ENCODE measurements at places on chromosomes 6 and 20.

DNA sequence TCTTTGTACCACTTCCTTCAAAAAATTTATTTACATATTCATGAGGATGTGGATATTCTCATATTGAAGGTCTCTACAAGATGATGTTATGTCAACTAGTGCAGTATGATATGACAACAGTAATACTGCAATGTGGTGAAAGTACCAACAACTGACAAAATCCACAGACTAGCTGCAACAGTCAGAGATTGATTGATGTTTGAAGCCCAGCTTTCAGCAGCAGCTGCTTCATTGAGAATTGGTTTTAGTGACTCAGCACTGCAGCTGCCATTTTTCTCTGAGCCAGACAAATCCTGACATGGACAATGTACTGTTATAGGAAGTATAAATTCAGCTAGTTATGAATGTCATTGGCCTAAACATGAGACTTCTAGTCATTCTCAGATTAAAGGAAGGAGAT lies 53.8 kb downstream of the PKIB start:
- DNase-seq: no peak

DNA sequence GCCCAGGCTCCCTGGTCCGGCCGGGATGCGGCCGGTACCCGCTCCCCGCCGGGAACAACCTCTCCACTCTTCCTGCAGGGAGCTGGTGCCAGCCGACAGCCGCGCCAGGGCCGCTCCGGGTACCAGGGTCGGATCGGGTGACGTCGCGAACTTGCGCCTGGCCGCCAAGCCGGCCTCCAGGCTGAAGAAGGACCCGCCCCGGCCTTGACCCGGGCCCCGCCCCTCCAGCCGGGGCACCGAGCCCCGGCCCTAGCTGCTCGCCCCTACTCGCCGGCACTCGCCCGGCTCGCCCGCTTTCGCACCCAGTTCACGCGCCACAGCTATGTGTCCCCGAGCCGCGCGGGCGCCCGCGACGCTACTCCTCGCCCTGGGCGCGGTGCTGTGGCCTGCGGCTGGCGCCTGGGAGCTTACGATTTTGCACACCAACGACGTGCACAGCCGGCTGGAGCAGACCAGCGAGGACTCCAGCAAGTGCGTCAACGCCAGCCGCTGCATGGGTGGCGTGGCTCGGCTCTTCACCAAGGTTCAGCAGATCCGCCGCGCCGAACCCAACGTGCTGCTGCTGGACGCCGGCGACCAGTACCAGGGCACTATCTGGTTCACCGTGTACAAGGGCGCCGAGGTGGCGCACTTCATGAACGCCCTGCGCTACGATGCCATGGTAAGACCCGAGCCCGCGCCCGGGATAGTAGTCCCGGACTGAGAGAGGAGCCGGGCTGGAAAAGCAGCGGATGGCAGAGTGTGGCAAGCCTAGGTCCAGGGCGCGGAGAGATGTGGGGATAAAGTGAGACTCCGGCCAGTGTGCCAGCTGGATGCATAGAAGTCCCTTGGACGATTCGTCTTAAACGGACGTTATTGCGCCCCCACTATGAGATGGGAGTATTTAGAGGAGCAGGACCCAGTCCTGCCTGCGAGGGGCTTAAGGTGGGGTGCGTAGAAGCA lies at the start of gene NT5E:
Gene NT5E, plus strand, starts transcription at position 266 of the 942 bp plus-strand sequence. Its CDS starts 57 bp downstream, at position 323.
- DNase-seq: peak; percentile 84

- DNase-seq: peak; percentile 36
Observed at GRCh38 chr6:114558153-114558552, 215.3 kb upstream of the HS3ST5 start.

GRCh38 chr20:19758501-19759331 lies 658 bp downstream of the RIN2 start:
- no peak for DNase-seq

GRCh38 chr6:69693762-69694161 lies 103.0 kb downstream of the LMBRD1 start:
- no peak for DNase-seq

DNA sequence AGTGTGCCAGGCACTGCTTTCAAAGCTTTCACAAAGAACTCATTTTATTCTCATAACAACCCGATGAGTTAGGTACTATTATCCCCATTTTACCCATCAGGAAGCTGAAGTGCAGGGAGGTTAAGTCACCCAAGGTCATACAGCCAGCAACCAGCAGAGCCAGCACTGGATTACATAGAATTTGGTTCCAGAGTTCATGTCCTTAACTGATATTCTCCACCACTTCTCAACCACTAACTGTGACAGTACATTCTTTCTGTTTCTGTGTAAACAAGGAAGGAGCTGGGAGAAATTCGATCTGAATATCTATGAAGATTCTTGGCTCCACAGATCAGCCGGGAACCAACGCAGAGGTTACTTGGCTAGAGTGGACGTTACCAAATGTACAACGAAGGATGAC lies 98.0 kb downstream of the KIF16B start:
- no peak for DNase-seq

- DNase-seq: no peak
Observed at GRCh38 chr6:55530931-55531330, 48.1 kb downstream of the HMGCLL1 start.

DNA sequence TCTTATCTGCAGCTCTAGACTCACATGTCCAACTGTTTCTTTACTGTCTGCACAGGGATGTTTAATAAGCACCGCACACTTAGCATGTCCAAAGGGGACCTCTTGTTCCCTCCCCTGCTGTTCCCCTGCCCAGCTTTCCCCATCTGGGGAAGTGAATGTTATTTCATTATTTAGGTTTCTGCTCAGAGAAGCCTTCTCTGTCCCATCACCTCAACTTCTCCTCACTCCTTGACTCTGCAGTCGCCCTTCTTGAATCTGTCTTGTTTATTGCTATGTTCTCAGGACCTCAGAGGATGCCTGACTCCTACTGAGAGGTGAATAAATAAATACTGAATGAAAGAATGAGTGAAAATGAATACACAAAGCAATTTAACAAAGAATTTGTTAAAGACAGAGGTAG lies 121.0 kb downstream of the SASH1 start:
- DNase-seq: no peak

GRCh38 chr6:96058082-96058481 lies 42.3 kb downstream of the FUT9 start:
- DNase-seq: no peak

GRCh38 chr6:56923565-56923964 lies 31.3 kb upstream of the BEND6 start:
- DNase-seq: no peak

GRCh38 chr6:156886409-156886808 lies 109.2 kb downstream of the ARID1B start:
- DNase-seq: no peak

- DNase-seq: no peak
Observed at GRCh38 chr20:62080249-62080990, 14.7 kb upstream of the TAF4 start.

GRCh38 chr6:29705389-29706231 lies 17.6 kb upstream of the HLA-F start:
- DNase-seq: peak; percentile 30

- no peak for DNase-seq
Observed at GRCh38 chr6:125584468-125584939, 164.9 kb upstream of the HEY2 start.

DNA sequence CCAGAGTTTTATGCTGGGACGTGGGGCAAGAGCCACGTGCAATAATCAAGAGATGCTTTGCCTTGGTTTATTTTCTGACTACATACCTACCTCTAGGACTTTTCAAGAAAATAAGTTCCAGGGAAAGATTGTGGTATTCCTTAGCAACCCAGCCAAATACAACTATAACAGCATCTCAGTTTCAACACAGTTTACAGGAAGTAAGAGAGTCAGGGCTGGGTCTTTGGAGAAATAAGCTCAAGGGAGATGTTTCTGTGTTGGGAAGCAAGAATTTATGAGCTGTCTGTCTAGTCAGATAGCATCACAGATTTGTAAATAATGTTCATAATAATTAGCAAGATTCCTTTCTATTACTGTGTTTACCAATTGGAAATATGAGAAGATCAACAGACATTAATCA lies 35.1 kb downstream of the MAP3K5 start:
- no peak for DNase-seq

- no peak for DNase-seq
Observed at GRCh38 chr6:286681-287488, 5.4 kb upstream of the DUSP22 start.

- DNase-seq: no peak
Observed at GRCh38 chr6:21263531-21264287, 329.8 kb upstream of the SOX4 start.

GRCh38 chr6:30167101-30167500 lies 3.8 kb downstream of the TRIM15 start:
- DNase-seq: no peak
